ENCODE measurements at places on chromosomes 6 and 20.

DNA sequence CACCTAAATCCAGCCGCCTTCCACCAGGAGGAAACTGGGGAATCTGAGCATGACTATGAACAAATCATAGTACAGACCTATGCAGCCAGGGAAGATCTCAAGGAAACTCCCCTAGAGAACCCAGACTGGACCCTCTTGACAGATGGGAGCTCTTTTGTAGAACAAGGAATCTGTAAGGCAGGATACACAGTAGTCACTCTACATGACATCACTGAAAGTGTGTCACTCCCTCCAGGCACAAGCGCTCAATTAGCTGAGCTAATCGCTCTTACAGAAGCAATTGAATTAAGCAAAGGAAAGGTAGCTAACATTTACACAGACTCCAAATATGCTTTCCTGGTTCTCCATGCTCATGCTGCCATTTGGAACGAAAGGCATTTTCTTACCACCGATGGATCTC is 36.8 kb downstream of the PLN start:
- no peak for DNase-seq

- no peak for DNase-seq
Observed at GRCh38 chr6:56933650-56934049, 21.3 kb upstream of the BEND6 start.

- no peak for DNase-seq
Observed at GRCh38 chr6:153084393-153084792, 46.7 kb downstream of the RGS17 start.

DNA sequence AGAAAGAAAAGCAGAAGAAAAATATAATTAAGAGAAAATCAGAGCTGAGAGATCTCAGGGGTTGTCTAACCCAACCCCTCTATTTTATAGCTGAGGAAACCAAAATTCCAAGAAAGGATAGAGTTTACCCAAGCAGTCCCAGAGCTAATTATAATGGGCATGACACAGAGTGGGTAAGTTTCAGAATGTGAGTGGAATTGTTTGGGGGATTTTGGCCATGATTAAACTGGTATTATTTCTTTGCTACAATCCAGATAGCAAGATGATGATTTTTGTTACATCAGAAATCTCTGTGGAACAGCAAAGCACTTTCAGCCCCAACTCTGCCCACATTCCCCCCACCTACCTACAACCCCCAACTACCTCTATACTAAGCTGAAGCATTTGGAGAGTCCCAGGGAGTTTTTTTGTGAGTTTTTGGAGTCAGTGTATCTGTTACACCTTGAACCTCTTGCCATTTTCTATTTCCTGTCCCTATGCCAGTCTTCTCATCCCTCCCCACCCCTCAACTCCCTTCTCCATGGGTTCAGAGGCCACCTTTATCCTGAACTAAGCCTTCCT is 24.7 kb downstream of the POFUT1 start:
- DNase-seq: no peak

GRCh38 chr20:38269040-38269439 is 8.5 kb upstream of the KIAA1755 start:
- DNase-seq: no peak

DNA sequence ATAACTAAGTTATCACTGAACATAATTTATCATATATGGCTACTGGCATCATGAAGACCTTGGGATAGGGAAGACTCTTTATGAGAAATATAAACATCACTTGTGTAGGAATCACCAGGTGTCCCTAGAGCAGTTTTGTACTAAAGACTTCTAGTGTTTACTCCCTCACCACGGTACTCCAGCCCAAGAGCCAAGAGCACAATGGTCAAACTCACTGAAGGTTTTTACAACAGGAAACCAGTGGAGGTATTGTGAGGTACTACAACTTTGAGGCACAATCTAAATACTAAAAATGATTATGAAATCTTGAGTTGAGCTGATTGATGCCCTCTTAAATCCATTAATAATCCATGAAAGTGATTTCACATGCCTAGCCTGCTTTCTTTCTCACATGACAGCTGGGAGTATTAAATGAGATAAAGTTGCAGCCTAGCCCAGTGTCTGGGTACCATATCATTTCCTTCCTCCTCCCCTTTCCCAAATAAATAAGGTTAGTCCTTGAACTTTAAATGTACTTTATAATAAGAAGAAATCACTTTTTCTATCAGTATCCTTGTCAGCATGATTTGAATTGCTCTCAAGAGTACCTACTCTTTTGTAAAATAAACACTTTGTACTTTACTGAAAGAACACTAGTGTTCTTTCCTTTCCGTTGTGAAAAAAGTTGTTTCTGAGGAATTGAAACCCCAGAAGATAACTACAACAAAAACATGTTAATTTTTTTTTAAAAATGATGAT is 26.5 kb downstream of the GLO1 start:
- no peak for DNase-seq

DNA sequence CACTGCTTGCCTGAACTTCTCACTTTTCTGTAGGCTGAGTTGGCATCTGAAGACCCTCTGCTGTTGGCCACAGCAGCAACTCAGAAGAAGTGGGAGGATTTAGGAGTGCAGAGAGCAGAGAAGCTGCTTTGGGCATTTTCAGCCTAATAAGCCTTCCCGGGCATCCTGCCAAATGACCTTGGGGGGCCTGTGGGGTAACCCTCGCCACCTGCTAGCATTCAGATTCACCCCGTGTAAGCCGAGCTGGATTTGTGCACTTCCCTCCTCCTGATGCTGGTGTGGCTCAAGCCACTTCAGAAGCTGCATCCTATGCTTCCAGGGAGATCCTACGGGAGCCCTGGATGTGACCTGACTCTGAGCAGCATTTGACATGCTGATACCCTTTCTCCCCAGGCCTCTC is 114.8 kb downstream of the LRFN2 start:
- no peak for DNase-seq

DNA sequence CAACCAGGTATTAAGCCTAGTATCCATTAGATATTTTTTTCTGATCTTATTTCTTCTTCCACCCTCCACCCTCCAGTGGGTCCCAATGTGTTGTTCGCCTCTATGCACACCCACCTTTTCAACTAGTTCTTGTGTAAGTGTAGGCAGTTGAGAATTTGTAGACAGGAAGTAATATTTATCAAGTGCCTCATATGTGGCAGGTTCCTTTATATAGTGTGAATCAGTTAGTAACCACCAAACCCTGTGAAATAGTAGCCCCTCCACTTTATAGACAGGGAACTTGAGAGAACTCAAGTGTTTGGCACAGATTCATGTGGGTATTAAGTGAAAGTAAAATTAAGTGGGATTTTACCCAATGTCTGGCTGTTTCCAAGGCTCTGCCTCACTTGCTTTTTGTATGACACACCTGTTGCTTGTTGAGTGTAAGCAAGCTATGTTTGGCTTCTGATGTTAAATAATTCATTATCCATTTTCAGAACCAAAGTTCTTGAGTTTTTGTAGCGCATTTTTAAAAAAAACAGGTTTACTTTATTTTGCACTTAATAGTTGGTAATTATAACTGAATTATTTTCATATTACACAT is 24.8 kb downstream of the AFDN start:
- peak; percentile 27 for DNase-seq

GRCh38 chr6:121855521-121855920 is 420.1 kb downstream of the GJA1 start:
- no peak for DNase-seq

DNA sequence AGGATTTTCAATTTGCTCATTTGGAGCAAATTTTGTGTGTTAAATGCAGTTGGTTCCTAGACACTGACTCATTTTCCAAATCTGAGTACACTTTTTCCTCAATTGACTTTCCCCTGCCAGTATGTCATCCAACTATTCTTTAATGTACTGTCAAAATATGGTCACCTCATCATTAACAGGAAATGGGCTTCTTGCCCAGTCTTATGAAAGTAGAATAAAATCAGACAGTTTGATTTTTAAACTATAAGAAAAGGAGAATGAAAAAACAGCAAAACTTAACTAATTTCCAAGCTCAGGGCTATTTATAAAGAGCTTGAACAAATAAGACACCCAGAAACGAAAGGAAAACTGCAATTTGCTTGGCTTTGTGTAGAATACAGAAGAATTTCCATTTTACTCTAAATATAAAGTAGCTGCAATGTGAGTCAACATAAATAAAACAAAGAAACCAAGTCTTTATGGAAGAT is 43.7 kb upstream of the RAB23 start:
- no peak for DNase-seq

GRCh38 chr20:3042625-3043024 is 797 bp upstream of the GNRH2 start:
- peak; percentile 35 for DNase-seq

DNA sequence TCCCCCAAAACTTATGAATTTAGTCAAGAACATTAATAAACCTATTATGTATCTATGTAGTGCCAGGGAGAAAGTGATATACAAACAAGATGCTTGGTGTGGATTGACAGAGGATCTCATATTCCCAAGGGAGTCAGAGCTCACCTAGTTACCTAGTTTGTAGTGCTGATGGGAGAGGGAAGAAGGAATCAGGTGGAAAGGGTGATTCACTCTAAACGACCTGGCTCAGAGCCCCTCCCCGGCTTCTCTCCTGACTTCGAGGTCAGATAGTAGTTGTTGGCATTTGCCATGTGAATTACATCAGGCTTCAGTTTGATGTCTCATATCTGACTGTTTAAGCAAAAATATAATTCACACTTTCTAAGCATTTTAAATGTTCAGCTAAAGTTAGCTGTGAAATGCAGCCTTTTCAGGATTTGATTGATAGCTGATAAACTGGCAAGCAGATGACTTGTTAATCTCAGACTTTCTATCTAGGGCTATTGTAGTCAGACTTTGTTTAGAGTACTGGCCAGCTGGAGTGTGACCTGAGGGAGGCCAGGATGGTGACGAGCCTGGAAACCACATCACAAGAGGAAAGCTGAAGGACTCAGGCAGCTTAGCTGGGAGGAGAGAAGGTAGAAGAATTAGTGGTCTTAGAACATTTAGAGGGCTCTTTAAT is 123.7 kb downstream of the AKAP7 start:
- no peak for DNase-seq

- no peak for DNase-seq
Observed at GRCh38 chr20:57415771-57416170, 24.6 kb downstream of the RBM38 start.

DNA sequence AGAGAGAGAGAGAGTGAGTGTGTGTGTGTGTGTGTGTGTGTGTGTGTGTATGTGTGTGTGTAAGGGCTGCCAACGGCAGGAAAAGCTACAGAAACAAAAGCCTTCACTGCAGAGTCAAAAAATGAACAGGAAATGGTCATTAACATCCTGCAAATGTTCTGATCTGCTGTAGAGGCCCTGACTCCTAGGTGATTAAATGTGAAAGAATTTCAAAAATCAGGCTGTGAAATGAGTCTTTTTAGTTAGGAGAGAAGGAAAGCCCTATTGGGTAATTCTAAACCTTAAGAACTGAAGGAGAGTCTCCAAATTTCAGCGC is 166.5 kb upstream of the MYLIP start:
- DNase-seq: no peak

DNA sequence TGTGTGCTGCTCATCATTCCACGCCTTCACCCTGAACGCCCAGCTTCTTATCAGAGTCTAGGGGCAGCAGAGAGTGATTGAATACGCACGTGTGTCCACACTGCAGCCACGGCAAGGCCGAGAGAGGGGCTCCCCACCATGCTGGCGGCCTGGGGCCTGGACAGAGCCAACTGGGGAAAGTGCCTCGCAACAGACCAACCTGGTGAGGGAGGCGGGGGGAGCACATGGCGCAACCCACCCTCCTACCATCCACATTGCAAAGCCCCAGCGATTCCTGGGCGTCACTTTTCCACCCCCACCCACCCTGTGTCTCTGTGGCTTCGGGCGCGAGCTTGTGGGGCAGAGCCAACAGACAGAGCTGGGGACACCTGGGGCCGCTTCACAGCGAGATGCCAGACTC is 66.4 kb upstream of the DUSP22 start:
- no peak for DNase-seq

DNA sequence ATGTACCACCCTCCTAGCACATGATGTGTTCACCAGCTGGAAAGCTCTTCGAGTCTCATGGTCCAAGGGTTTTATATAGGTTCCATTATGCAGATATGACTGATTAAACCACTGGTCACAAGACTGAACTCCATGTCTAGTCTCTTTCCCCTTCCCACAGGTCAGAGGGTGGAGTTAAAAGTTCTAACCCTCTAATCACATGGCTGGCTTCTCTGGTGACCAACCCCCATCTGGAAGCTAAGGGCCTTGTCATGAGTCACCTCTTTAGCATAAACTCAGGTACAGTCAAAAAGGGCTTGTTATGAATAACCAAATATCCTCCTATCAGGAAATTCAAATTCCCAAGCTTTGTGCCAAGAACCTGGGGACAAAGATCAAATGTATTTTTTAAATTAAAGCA is 52.0 kb upstream of the KLHL31 start:
- DNase-seq: no peak

GRCh38 chr20:16701296-16701695 is 28.5 kb upstream of the SNRPB2 start:
- no peak for DNase-seq

GRCh38 chr20:14521436-14521835 is 184.0 kb upstream of the FLRT3 start:
- DNase-seq: no peak

GRCh38 chr20:13858439-13858838 is 73.6 kb downstream of the NDUFAF5 start:
- DNase-seq: no peak

DNA sequence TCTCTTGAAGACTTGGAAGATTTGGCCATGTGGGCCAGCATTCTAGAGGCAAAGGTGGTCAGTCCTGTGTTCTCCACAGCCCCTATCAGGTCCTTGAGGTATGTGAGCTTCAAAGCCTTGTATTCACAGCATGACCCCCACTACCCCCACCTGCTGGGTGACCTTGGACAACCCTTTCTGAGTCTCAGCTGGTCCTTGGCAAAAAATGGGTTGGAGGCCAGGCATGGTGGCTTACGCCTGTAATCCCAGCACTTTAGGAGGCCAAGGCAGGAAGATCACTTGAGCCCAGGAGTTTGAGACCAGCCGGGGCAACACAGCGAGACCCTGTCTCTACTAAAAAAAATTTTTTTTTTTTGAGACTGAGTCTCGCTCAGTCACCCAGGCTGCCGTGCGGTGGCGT is 42.6 kb downstream of the UBE2V1 start:
- DNase-seq: no peak

GRCh38 chr20:63687419-63688178 is 8.9 kb upstream of the TNFRSF6B start:
- no peak for DNase-seq

DNA sequence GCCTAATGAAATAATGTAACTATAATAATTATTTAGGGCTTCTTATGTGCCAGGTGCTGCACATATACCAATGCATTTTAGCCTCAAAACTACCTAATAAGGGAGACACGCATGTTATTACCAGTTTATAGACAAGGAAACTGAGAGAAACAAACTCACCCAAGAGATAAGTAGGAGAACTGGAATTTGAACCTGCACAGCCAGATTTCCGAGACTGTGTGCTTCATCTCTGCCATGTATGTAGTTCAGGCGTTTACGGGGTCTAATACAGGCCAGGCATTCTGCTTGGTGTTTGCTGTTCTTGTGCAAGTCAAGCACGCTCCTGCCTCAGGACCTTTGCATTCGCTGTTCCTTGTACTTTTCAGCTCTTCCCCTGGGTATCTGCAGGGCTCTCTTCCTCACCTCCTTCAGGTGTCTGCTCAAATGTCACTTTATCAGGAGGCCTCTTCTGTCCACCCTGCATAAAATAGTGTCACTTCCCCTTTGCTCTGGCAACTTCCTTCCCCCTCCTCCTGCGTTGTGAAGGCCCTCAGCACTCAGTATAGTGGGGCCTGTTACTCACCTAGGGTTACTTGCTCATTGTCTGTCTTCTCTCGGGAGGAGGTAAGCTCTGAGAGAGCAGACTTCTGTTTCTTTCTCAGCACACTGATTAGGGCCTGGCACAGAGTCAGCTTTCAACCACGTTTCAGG is 6.1 kb upstream of the NSFL1C start:
- no peak for DNase-seq
